ENCODE measurements at places on chromosomes 1 and 21. TPM values are rescaled to one million over a fixed set of nuclear protein-coding genes. Genes with fewer than 3 reads are reported as not detected.

- no peak for DNase-seq
Observed at GRCh38 chr1:41856151-41856943, 62.4 kb downstream of the HIVEP3 start.

DNA sequence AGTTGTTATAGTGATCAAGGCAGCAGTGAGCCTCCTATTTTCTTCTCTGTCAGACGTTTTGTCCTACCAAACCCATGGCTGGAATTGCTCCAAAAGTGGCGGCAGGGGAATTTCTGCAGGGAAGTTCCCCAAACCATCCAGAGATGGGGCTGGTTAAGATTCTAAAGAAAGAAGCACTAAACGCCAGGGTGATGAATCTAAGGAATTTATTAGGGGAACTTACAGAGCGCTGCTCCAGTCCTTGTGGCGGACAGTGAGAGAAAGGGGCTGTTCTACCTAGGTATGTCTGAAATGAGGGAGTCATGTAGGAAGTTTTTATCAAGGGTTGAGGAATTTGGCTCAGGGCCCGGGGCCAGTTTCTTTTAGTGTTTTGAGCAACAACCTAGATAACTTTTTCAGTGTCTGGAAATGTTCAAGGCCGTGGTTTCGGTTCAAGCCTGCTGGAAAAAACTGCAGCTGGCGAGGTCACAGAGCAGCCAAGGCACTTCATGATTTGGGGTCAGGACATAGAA lies 222.4 kb upstream of the B3GALT2 start:
- DNase-seq, result peak; percentile 35

Gene MEX3A
- 0.42 TPM for polyA plus RNA-seq

Gene FAAH
- polyA plus RNA-seq, result 5.7 TPM

DNA sequence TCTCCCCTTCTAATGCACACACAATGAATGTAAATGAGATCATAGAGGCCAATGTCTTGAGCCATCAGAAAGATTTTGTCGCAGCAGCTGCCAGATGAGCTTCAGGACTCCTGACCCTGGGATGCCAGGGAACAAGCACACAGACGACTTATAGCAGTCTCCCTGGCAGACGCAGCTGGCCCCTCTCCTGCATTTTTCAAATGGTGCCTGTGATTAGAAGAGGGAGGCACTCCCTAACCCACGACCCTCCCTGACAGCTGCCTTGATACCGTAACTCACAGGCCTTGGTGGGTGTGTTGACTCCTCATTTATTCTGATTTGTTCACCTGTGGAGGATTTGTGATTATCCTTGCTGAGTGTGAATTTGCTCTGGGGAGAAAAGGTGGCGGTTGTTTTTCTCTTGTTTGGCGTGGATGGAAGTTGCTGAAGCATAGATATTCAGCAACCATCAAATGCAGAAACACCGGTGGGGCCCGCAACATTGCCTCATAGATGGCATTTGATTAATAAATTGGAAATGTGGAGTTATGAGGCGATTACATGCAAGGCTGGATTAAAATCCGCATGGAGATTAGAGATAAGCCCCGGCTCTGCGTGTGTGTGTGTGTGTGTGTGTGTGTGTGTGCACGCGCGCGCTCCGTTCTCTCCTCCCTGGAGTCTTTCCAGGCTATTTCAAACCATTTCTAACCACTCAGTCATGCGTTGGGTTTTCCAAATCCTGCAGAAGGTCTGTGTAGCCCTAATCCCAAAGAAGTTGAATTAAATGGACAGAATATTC lies 2.1 kb upstream of the RD3 start:
- DNase-seq, result no peak

DNA sequence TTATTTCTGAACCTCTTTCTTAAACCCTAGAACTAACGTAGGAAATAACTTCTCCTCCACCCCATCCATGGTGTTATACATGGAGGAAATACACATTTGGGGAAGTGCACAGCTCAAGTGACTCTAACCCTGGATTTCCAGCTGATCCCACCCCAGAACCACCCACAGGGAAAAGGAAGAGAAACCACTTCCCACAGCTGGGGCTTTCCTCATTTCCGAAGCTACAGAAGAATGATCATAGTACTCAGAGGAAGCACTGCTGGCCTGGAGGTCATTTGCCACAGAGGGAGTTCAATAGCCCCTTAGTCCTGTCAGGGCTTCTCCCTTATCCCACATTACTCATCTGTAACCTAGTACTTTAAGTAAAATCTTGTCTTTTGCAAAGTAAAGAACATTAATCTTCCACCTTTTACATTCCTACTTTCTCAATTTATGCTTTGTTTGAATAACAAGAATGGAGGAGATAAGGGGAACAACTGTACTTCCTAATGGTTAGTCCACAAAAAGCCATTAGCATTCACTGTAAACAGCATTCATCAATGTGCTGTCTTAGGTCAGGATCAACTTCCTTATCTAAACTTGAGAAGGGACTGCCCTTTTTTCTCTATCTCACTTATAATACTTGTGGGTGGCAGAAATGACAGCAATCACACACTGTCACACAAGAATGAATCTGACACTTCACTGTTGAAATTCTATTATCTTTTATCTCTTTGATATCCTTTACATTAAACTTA lies 63.0 kb upstream of the RGS1 start:
- no peak for DNase-seq

Gene TMEM51
- 0.99 TPM for polyA plus RNA-seq

Gene RIPPLY3
- not detected for polyA plus RNA-seq

Gene KRTAP12-1
- polyA plus RNA-seq, result not detected

Gene CD1B
- not detected for polyA plus RNA-seq

Gene TAL1
- 0.73 TPM for polyA plus RNA-seq

DNA sequence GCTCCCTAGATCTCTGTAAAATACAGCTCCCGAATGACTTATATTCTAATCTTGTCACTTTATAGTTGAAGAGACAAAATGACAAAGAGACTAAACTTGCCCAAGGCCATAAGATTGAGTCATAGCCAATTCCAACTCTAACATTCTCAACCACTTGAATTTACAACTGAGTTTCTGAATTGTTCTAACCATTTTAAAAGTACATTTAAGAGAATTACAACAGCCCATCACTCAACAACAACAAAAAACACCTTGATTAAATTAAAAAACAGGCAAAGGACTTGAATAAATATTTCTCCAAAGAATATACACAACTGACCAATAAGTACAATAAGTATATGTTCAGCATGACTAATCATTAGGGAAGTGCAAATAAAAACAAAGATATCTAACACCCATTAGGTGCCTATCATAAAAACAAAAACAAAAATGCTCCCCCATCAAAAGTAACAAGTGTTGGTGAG lies 8.7 kb upstream of the ADCY10 start:
- no peak for DNase-seq

Gene BSND
- polyA plus RNA-seq, result not detected

DNA sequence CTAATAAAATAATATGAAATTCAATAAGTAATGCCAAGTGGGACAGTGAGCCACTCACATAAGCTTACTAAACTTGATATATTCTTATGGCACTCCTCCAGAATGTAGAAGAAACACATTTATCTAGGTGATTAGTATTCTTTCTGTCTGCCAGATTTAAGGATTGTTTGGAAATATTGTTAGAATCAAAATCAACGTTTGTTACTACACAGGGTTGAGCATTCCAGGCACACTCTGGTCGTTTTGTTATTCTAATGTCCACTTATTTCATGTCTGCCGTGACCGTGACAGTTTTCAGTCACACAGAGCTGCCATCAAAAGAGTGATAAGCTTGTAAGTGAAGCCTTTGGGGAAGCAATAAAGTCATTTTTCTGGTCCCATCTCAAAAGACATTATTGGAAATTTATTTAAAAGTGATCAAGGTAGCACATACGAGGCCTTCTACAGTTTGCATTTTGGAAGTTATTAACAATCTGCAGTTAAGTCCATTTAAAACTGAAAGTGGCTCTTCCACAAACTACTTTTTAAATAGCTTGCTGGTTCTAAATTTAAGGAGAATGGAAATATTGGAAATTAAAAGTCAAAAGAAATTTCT lies 38.0 kb downstream of the NFIA start:
- DNase-seq, result no peak

Gene MROH7
- polyA plus RNA-seq, result 0.23 TPM
